ENCODE measurements at places on chromosomes 7 and 10. TPM values are rescaled to one million over a fixed set of nuclear protein-coding genes. Genes with fewer than 3 reads are reported as not detected.

Gene SGCE
- 2.0 TPM for total RNA-seq

Gene HECW1
- not detected for total RNA-seq

Gene CCDC3
- total RNA-seq: 0.09 TPM

Gene NACAD
- 0.30 TPM for total RNA-seq

Gene AGR3
- total RNA-seq: not detected

Gene GBX1
- not detected for total RNA-seq

Gene LIPF
- not detected for total RNA-seq

Gene BLNK
- not detected for total RNA-seq

Gene INSYN2A
- total RNA-seq: not detected

Gene SMO
- 0.64 TPM for total RNA-seq

- H3K36me3 ChIP-seq: no peaks in the 10 kb centered on the region
- H3K4me3 ChIP-seq: no peak overlapping the region
- H3K4me1 ChIP-seq: no peaks in the 10 kb centered on the region
Measured at GRCh38 chr10:72981028-72981881, 26.6 kb upstream of the PLA2G12B start.

GRCh38 chr10:6269953-6270867, 67.5 kb downstream of the PFKFB3 start:
- H3K27me3 ChIP-seq: no peaks in the 10 kb centered on the region
- DNase-seq: peak; percentile 73
- H3K36me3 ChIP-seq: peaks cover 7% of the 10 kb centered on the region
- peak overlapping the region; percentile 89 for H3K27ac ChIP-seq
- H3K4me1 ChIP-seq: peaks cover 58% of the 10 kb centered on the region
- H3K4me3 ChIP-seq: peak overlapping the region; percentile 22

DNA sequence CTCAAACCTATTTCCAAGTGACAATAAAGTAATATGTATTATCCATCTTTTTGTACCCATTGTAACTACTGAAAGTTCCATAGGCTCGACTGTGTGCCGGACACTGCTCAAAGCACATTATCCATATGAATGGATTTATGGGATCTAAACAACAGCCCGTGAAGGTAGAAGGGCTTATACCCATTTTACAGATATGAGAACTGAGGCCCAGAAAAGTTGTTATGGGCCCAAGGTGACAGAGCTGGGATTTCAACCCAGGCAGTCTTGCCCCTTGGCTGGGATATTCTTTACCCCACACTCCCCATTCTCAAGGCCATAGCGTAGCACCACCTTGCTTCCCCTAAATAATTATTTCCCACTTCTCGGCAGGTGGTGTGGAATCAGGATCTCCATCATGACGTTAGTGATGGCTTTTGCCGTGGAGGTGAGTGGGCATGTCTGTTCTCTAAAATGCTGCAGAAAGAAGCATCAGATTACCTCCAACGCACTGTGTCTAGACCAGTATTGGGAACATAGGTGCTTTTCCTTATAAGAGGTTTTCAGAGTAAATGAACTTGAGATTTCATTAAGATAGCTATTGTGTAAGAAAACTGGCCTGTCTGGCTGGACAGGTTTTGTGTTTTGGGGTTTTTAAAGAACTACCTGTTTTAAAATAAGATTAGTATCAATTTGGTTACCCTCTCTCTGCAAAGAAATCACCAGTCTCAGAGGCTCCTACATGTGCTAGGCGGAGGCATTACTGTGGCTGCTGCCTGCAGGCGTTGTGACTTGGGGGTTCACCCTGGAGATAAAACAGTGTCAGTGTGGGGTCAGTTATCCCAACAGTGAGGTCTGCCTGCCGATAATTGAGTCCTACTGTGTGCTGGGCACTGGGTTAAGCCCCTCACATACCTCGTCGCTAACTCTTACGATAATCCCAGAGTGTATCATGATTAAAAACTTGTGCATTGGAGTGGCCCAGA, 85.1 kb upstream of the SDK1 start:
- no peaks in the 10 kb centered on the region for H3K4me1 ChIP-seq
- peaks cover 12% of the 10 kb centered on the region for H3K27me3 ChIP-seq
- no peak overlapping the region for H3K27ac ChIP-seq
- H3K36me3 ChIP-seq: no peaks in the 10 kb centered on the region
- DNase-seq: no peak
- no peak overlapping the region for H3K4me3 ChIP-seq

GRCh38 chr7:102914585-102914984, 1.8 kb downstream of the LRRC17 start:
- no peak overlapping the region for H3K27ac ChIP-seq
- H3K36me3 ChIP-seq: no peaks in the 10 kb centered on the region
- H3K27me3 ChIP-seq: peaks cover 10% of the 10 kb centered on the region

GRCh38 chr7:45590679-45591057, 16.5 kb downstream of the ADCY1 start:
- no peaks in the 10 kb centered on the region for H3K36me3 ChIP-seq
- no peaks in the 10 kb centered on the region for H3K4me1 ChIP-seq
- H3K27ac ChIP-seq: no peak overlapping the region
- no peaks in the 10 kb centered on the region for H3K27me3 ChIP-seq
- DNase-seq: no peak

DNA sequence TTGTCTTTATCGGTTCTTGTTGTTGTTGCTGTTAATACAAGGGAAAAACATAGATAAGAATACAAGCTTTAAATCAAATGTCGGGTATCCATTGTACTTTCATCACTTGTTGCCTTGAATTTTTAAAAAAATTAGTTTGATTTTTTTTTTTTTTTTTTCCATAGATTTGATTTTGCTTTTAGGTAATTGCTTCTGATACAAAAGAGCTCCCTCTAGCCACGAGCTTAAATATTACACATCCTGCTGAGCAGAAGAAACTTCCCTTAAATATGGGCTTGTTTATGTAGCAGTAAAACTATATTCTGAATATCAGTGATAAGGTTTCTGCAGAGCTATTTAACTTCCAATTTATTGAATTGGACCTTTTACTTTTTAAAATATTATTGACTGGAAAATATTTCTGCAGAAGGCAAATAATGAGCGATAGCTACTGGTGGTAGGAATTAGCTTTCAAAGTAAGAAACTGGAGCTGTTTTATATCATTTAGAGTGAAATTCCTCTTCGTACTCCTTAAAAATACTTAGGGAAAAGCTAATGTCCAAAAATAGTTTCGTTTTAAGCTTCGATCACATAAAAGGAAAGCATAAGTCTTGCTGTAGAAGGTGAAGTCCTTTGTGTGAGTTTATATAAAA, 216.9 kb downstream of the POLR1F start:
- no peaks in the 10 kb centered on the region for H3K36me3 ChIP-seq
- DNase-seq: no peak
- no peaks in the 10 kb centered on the region for H3K27me3 ChIP-seq
- H3K4me1 ChIP-seq: no peaks in the 10 kb centered on the region
- H3K4me3 ChIP-seq: no peak overlapping the region

DNA sequence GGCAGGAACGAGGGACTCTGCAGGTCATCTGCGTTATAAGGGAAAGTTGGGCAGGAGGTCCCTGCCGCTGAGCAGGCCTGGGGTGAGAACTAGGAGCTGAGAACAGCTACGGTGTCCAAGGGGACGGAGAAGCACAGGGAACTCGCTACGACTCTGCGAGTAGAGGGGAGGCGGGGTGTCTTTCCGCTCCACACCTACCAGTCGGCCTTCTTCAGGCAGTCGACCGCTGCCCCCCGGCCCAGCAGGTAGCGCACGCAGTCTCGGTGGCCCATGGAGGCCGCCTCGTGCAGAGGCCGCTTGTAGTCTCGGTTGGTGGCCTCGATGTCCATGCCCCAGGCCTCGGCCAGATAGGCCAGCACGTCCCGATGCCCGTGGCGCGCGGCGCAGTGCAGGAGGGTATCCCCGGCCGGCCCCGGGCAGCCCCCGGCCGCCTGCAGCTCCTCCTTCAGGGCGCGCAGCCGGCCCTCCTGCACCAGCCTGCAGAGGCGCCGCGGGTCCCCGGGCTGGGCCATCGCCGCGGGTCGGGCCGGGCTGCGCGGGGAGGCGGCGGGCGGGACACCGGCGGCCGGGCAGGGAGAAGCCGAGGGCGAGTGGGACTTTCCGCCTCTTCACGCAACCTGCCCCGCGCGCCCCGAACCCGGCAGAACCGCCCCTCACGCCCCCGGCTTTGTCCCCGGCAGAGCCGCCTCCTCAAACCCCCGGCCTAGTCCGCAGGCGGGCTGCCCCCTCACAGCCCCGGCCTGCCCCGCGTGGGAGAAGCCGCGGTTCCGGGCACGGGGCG, 660 bp downstream of the ANKRD16 start:
- no peaks in the 10 kb centered on the region for H3K27me3 ChIP-seq
- H3K4me3 ChIP-seq: peak overlapping the region; percentile 91
- peaks cover 41% of the 10 kb centered on the region for H3K4me1 ChIP-seq

GRCh38 chr10:30454744-30455510, 20.9 kb downstream of the MAP3K8 start:
- H3K4me3 ChIP-seq: no peak overlapping the region
- no peak for DNase-seq
- peaks cover 78% of the 10 kb centered on the region for H3K36me3 ChIP-seq
- no peak overlapping the region for H3K27ac ChIP-seq

DNA sequence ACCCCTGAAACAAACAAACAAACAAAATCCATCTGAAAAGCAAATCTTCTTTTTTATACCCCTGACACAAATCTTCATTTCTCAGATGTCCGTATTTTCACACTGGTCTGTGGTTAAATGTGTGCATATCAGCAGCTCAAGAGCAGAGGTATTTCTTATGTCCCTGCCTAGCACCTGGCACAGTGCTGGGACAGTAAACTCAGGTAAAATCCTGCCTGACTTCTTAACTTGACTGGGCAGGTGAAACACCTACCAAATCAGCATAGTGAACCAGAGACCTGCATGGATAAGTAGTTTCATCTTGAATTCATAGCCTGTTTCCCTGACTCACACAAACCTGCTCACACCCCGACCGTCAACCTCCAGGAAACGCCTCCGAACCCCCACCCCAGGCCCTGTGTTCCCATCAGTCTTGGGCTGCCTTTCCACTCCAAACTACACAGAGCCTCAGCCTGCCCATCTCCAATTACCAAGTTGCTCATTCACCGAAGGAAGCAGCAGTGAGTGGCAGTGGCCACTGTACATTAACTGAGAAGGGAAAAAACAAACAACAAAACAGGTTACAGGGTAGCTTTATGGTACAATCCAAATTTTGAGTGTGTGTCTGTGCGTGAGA, 109.9 kb downstream of the HECTD2 start:
- no peaks in the 10 kb centered on the region for H3K4me1 ChIP-seq
- peaks cover 3% of the 10 kb centered on the region for H3K27me3 ChIP-seq
- H3K36me3 ChIP-seq: no peaks in the 10 kb centered on the region
- DNase-seq: no peak
- H3K4me3 ChIP-seq: no peak overlapping the region

DNA sequence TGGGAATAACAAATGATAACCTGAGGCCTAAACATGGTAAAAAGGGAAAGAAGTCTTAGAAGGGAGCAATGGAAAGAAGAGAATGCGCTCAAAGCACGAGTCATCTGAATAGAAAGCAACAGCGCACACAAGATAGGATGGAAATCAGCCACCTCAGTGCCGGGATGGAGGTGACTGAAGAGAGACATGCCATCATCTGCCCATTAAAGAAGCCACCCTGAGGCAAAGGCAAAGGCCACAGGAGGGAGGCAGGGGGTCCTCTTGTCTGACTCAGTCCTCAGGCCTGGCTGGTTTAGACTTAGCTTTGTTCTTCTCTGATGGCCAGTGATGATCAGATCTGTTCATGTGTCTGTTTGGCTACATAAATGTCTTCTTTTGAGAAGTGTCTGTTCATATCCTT, 180.6 kb downstream of the CHCHD3 start:
- H3K4me3 ChIP-seq: no peak overlapping the region

- H3K27me3 ChIP-seq: peaks cover 11% of the 10 kb centered on the region
- H3K4me1 ChIP-seq: no peaks in the 10 kb centered on the region
- no peaks in the 10 kb centered on the region for H3K36me3 ChIP-seq
Measured at GRCh38 chr7:25459057-25459456, 230.8 kb upstream of the NPVF start.

DNA sequence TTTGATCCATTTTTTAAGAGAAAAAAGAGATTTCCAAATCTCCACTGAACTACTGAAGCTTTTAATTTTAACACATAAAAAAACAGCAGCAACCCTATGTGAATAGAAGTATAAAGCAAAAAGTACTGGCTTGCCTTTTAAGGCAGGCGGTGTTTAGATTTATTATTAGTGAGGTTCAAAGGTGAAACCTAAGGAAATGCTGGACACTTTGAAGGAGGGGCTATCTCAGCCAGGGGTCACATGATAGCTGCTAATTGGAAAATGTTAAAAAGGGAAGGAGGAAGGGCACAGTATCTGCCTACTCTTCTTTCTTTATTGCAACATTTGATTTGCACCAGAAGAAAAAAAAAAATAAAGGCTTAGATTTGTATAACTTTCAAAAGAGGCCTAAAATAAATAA, 183.8 kb downstream of the SKAP2 start:
- no peak overlapping the region for H3K4me3 ChIP-seq
- no peaks in the 10 kb centered on the region for H3K4me1 ChIP-seq
- H3K27me3 ChIP-seq: peaks cover 38% of the 10 kb centered on the region
- no peak for DNase-seq
- no peaks in the 10 kb centered on the region for H3K36me3 ChIP-seq

GRCh38 chr10:29124864-29125263, 164.0 kb upstream of the LYZL1 start:
- H3K27me3 ChIP-seq: no peaks in the 10 kb centered on the region
- no peak overlapping the region for H3K4me3 ChIP-seq
- no peak for DNase-seq
- H3K36me3 ChIP-seq: no peaks in the 10 kb centered on the region
- H3K27ac ChIP-seq: no peak overlapping the region
